ENCODE measurements at places on chromosomes 3 and 15. TPM values are rescaled to one million over a fixed set of nuclear protein-coding genes. Genes with fewer than 3 reads are reported as not detected.

GRCh38 chr15:51131596-51132290 lies 37.0 kb upstream of the TNFAIP8L3 start:
- no peak for DNase-seq

Gene LSMEM2
- 1.5 TPM for total RNA-seq

- peak; percentile 72 for DNase-seq
These were observed at the start of gene DUSP7 for GRCh38 chr3:52056521-52056967. TSS of gene DUSP7 (minus strand) at chr3:52056571. CDS start at chr3:52056366, 205 bp downstream.

DNA sequence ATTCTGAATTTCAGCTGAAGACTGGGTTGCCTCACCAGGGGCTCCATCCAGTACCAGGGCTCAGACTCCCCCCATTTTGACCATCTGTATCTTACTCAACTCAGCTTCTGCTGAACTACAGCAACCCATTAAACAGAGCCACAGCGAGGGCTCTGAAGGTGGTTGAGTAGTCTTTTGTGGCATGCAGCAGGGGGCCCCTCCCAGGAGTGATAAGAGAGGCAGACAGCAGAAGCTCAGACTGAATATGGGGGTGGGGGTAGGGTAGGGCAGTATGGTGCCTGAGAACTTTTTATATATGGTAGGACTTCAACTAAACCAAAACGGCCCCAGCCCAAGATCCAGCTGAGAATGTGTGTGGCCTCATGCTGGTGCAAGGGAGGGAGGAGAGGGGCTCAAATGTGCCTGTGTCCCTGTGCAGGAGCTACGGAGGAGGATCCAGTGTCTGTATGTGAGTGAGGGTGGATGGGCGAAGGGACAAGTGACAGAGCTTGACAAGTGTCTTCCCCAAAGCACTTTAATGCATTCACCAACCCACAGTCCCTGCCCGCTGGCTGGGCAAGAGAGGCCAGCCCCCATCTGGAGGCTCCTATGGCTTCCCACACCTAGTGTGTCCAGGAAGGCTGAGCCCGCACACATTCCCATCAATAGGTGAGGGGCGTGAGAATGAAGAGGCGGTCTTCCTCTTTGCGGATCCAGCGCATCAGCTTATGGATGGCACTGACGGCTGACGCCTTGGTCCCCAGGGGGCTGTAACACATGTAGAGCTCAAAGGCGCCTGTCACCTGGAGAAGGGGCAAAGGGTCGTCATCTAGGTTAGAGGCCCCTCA lies 4.9 kb upstream of the MST1R start:
- no peak for DNase-seq

Gene UBE2Q2
- 37.6 TPM for total RNA-seq

Gene SEMA3G
- total RNA-seq = 2.5 TPM

GRCh38 chr3:146246526-146246925 lies 4.4 kb downstream of the PLSCR4 start:
- DNase-seq = no peak

DNA sequence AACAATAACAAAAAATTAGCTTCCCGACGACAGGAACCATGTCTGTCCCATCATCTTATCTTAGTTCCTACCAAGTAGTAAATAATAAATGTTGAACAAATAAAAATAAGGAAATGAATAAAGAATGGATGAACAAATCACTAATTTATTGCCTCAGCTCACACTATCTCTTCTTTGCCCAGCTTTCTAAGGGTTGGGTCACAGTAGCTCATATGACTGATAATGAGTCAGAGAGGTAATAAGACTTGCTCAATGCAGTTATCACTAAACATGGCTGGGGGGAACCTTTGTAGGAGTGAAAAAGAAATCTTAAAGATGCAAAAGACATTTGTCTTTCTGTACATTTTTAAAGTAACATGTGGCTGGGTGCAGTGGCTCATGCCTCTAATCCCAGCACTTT lies 182.2 kb downstream of the WDR76 start:
- DNase-seq = no peak

DNA sequence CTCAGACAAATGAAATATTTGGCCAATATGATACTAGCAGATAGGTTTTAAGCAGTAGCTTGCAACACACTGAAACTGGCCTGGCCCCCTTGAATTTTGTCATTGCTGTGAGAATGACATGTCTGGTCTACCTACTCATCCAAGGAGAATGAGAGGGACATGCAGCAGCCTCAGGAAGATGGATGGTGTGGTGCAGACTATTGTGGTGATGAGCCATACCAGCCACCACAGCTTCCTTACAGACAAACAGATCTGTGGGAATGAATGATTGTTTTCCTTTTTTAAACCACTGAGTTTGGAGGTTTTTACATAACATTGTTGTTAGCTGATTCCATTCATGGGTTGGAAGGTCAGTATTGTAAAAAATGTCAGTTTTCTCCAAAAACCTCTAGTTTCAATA lies 133.7 kb upstream of the POU1F1 start:
- no peak for DNase-seq

DNA sequence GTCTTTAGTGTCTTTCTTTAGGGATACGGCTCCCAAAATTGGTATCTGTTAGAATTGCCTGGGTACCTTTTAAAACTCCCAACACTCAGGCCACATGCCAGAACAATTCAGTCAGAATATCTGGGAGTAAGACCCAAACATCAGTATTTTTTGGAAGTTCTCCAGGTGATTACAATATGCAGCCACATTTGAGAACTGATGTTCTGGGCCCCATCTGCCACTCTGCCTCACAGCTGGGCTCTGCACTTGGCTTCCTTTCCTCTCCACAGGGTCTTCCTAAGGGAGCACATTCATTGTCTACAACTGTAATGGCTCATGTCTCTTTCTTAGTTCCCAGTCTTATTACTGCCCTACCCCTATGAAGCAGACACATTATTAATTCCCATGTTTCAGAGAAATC lies 394.5 kb downstream of the MFSD1 start:
- no peak for DNase-seq

GRCh38 chr15:64699751-64700388 lies 75.5 kb downstream of the RBPMS2 start:
- peak; percentile 90 for DNase-seq

- peak; percentile 23 for DNase-seq
These were observed 153.5 kb downstream of the MECOM start for GRCh38 chr3:169509780-169510692.

DNA sequence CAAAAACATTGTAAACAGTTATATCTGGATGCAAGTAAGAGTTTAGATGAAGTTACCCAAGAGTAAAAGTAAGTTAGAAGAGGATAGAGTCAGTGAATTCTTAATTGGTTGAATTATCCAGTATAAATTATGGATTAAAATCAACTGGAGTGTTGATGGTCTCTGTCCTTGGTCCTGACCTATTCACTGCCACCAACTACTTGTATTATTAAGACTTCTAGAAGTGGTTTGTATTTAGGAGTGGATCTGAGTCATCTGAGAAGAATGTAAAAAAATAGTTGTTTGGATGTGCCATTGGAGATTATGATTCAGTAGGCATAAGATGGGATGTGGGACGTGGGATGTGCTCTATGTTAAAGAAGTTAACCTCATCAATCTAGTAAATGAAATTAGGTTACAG lies 86.4 kb downstream of the SYNPR start:
- DNase-seq = peak; percentile 60

Gene ADAMTS9
- total RNA-seq = 0.31 TPM

DNA sequence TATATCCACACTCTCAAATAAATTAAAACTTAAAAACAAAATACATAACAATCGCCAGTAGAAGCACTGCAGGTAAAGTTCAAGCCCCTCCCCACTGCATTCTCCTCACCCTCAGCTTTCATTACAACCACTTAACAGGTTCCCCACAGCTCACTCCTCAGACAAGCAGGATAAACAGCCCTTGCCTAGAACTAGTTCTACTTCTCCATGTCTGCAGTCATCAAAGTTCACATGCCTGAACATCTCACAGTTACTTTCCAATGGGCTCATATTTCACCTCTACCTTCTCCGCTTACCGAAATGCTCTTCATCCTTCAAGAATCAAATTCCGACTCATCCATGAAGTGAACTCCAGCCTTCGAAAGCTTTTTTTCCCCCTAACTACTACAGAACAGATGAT lies 4.1 kb downstream of the YEATS2 start:
- peak; percentile 26 for DNase-seq

DNA sequence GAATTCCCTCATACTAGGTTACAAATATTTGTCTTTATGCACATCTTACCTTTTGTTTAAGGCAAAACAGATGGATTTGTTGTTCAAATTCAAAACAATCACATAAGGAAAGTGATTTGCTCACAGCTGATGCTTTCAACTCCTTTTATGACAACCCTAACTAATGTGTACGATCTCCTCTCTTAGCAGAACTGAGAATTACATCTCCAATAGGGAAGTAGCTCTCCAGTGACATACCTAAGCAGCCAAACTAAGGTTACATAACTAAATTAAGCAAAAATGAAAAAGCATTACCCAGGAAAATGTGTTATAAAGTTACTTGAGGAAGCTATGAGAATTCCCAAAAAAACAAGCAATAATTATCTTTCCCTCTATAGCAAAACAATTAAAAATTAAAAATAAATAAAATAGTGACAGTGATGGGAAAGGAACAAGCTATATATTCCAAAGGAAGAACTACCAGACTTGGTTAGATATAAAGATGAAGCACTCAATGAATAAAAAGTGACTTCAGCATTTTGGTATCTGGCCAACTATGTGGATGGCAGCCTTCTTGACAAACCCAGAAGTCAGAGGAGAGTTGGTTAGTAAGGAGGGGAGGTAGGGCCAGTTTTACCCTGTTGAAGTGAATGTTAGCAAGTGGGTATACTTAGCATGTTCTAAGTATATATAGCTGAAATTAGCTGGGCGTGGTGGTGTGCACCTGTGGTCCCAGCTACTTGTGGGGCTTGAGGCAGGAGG lies 32.4 kb downstream of the PEAK1 start:
- no peak for DNase-seq

GRCh38 chr15:81331600-81331999 lies 7.7 kb upstream of the STARD5 start:
- DNase-seq = no peak

GRCh38 chr15:61764981-61765380 lies 295.3 kb downstream of the VPS13C start:
- peak; percentile 18 for DNase-seq

Gene ALDH1A3
- total RNA-seq = 19.8 TPM

- peak; percentile 56 for DNase-seq
These were observed 81.7 kb downstream of the RYR3 start for GRCh38 chr15:33392453-33392852.

- no peak for DNase-seq
These were observed 198.0 kb downstream of the ALCAM start for GRCh38 chr3:105564546-105565288.

GRCh38 chr3:187024536-187025226 lies 94.4 kb downstream of the ST6GAL1 start:
- DNase-seq = no peak

DNA sequence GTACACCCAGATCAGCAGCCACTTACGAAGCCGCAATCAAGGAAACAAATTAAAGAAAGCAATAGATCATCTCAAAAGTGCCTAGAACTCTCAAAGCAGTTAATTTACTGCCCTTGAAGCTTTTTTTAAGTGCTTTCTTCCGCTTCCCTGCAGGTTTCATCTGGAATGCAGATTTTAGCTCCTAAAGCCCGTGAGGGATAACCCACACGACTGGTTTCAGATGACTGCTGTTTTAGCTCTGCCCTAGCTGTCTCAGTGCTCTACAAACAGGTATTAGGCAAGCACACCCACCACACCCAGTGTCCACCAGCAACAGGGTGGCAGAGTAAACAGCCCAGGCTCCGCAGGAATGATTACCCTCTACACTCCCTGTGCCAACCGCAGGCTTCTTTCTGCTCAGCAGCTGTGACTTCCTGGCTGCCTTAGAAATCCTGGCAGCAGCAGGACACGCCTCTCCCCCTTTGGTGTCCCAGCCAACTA lies 126.0 kb downstream of the FMN1 start:
- peak; percentile 69 for DNase-seq

Gene TP63
- not detected for total RNA-seq

GRCh38 chr15:69825941-69826818 lies 271.5 kb downstream of the TLE3 start:
- DNase-seq = no peak

DNA sequence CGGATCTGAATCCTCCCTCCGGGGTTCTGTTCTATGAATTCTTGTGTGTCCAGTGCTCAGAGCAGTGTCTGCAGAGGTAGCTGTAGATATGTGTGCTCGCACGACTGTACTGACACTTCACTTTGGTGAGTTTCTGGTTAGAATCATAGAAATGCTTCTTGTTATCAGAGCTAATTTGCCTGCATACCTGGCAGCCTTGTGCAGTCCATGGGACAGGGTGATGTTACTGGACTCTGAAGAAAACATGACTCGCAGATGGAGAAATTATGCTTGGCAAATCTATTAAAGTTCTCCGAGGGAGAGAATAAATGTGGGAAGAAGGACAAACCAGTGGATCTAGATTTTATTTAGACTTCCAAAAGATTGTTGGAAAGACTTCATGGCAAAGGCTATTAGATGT lies 12.2 kb downstream of the CGNL1 start:
- DNase-seq = no peak

GRCh38 chr15:74383695-74384565 lies 16.5 kb upstream of the CYP11A1 start:
- DNase-seq = no peak

DNA sequence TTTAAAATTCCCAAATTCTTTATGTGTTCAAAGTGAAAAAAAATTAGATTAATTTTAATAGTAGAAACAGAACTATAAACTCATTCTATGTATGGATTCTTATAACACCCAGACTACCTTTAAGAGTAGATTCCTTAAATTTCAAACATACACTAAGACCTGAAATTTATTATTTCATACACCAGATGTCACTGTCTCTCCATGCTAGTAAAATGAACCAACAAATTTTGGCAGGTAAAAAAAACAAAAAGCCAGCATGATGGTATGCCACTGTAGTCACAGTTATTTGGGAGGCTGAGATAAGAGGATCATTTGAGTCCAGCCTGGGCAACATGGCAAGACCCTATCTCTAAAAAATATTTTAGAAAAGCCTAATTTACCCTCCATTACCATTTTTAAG lies 461.3 kb upstream of the NAALADL2 start:
- DNase-seq = peak; percentile 54

- peak; percentile 19 for DNase-seq
These were observed 3.4 kb downstream of the GAP43 start for GRCh38 chr3:115626721-115627120.

- DNase-seq = no peak
These were observed 58.2 kb upstream of the TP63 start for GRCh38 chr3:189573004-189573403.

Gene ITPKA
- total RNA-seq = 2.1 TPM

Gene FYTTD1
- total RNA-seq = 24.7 TPM

- DNase-seq = peak; percentile 40
These were observed 1.0 kb downstream of the SNX1 start for GRCh38 chr15:64096668-64097384.
